ENCODE measurements at places on chromosomes 5 and 9.

DNA sequence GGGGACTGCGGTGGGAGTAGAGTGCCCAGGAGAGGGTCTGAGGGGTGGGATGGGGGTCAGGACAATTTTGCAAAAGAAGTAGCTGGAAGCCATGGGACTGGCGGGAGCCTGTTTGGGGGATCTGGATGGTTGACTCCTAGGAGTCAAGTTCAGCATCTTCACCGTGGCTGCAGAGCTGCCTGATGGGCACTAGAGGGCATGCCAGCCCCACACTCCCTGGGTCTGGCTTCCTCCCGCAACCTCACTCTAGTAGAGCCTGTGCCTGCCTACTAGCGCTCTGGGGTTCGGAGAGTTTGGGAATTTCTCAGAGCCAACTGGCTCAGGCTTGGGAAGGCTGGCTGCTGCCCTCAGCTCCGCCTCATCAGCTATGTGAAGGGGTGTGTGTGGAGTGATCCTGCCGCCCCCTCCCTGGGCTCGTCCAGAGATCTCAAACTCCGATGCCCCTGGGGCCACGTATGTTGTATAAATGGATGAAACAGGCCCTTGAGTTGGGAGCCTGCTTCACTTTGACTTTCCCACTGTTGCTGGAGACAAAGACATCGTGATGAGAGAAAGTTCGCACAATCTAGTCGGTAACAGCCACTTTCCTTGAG, 10.8 kb downstream of the TSPAN17 start:
- peak; percentile 85 for DNase-seq

DNA sequence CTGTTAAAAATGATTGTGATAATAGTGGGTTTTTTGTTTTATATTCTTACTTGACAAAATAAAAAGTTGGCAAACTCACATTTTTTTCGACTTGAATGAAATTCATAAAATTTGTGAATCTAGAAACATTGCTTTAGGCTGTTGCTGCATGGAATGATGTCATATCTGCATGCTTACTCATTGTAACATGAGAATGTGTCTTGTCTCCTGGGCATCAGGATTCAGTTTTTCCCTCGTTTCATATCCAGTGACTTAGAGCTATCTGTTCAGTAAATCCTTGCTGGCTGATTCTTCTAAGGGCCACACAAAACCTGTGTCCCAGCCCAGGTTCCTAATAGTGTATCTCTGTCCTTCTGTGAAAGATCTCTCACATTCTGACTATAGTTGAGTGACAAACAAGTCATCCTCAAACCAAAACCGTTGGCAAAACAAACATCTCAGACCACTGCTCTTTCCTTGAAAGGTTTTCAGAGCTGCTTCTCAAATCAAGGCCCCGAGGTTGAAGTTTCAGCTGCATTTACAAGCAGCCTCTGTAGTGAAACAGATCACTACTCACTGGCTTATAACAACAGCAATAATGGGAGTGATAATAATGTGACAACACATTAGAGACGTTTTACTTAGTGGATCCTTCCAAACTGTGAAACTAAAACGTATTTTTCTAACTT, 95.0 kb downstream of the NPR3 start:
- DNase-seq = no peak

DNA sequence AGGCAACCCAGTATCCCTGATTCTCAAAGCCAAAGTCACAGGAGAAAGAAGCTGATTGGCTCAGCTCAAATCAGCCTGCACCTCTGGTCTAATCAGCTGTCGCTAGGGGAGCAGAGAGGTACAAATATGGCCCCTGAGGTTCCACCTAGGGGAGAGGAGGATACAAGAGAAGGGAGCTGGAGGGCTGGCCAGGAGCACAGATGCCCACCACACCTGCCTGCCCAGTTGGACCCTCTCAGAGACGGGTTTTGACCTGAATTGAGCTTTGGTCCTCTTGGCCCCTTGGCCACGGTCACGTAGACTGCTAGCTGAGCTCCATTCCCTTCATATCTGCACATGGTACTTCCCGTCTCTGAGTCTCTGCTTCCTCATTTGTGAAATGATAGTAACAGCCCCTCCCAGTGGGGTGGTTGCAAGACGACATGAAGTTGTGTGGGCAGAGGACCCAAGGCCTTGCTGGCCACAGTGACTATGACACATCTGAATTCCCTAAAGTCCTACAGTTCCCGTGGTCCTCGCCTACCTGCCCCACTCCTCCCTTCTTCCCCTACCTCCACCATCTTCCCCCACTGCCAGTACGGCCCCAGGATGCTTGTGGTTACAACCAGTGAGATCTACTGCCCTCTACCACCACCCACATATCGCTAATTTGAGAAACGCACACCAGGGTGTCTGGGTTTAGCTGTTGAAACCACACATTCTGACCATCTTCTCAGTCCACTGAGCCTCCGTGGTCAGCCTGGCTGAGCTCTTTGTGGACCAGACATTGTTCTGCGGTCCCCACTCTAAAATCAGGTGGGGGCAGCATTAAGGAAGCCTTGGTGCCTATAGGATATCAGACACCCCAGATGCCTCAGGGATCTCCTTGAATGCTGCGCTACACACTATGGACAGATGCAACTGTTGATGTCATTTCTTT, 60.3 kb upstream of the NEK6 start:
- DNase-seq = peak; percentile 96

- DNase-seq = no peak
Measured at GRCh38 chr9:8244505-8245092, 445.0 kb upstream of the DMAC1 start.

- no peak for DNase-seq
Measured at GRCh38 chr9:94741866-94742265, 15.4 kb downstream of the AOPEP start.

GRCh38 chr9:37085233-37085632, 35.1 kb upstream of the ZCCHC7 start:
- DNase-seq = no peak

DNA sequence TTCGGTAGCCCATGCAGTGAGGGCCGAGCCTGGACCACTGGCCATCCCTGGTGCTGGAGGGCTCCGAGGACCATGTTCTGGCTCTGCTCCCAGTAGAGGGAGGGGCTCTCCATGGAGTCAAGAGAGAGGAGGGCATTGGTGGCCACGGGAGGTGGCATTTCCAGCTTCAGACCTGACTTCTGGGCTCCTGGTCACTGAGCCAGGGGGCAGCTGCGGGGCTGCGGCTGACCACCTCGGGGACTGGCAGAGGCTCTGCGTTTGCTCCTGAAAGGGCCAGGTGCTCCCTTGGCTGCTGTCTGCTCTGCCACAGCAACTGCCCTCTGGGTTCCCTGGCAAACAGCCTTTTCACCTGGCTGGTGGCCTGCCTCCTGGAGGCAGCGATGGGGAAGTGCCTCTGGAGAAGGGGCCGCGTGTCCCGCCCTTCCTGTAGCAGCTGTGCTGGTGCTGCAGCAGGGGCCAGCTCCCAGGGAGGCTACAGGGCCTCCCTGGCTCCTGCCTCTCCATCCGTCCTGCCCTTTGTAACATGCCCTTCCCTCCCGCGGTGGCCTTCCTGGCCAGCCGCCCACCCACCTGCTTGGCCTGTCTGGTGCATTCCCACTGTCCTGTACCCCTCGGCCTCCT, 144.6 kb downstream of the CACNA1B start:
- no peak for DNase-seq

GRCh38 chr5:143860211-143860610, 48.2 kb downstream of the HMHB1 start:
- no peak for DNase-seq

- no peak for DNase-seq
Measured at GRCh38 chr5:208449-209114, 9.4 kb downstream of the CCDC127 start.

- DNase-seq = peak; percentile 12
Measured at GRCh38 chr9:70044490-70045307, 1.1 kb downstream of the MAMDC2 start.

- no peak for DNase-seq
Measured at GRCh38 chr9:116316246-116316645, 162.7 kb downstream of the PAPPA start.

DNA sequence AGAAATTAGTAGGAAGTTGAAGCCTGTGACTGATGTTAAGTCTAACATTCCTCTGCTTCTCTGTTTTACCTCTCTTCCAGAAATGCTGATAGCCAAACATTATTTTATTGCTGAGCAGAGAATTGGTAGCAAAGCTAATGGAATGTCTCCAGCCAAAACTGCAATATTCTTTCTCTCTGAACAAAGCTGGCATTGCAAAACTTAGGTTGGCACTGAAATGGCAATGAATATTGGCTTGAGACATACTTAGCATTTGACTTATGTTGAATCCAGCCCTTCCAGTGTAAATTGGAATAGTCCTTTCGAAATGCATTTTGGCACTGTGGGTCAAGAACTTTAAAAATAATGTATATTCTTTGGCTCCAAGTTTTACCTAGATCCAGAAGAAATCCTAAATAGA, 21.1 kb downstream of the FAF2 start:
- no peak for DNase-seq

GRCh38 chr9:127336506-127337352, 60.2 kb upstream of the SLC2A8 start:
- DNase-seq = peak; percentile 43

DNA sequence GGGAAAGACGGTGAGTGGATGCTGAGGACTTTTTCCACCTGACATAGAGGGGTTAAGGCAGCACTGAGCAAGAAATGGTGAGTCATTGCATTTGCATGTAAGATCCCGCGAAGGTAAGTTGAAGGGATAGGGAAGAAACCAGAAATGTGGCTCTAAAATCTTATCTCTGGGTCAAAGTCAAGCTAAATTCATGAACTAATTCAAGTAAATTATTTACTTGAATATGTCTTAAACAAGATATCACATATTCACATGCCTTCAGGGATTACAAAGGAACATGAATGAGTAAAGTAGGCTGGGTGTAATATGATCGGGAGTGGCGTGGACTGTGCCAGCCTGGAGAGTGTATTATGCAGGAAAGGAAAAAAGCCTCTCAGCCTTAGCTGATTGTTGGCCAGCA, 74.4 kb upstream of the EQTN start:
- DNase-seq = no peak

- peak; percentile 26 for DNase-seq
Measured at GRCh38 chr9:106862110-106862820, 701 bp upstream of the ZNF462 start.

- no peak for DNase-seq
Measured at GRCh38 chr9:13278368-13279246, 885 bp downstream of the MPDZ start.

DNA sequence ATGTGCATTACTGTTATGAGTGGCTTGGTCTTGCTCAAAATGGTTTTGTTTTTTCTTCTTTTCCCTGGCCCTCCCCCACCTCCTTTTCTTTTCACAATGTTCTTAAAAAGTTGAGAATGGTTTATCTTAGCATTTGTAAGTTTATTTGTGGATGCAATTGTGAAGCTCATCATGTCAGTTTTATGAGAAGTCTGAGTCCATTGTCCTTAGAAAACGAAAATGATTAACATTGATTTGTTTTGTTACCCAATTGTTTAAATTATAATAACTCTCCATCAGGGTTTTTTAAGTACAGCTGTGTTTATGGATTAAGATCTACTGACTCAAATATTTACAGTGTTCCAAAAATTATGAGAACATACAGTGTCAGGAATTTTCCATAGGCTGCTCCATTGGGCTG, 511.3 kb upstream of the PAPPA start:
- DNase-seq = no peak

DNA sequence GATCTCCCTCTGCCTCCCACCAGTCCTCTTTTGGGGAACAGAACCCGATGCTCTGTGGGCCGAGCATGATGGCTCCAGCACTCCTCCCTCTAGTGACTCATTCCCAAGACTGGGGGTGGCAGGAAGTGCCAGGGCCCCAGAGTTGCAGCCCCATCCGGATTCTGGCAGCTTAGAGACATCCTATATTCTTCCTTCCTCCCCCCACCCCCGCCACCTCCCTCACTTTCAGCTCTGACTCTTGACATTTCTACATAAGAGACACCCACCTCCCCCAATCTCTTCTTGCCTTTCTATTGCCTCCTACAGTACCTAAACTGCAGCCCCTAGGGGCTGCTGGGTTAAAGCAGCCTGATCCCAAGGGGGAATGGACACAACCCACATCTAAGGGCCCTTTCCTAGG, 47.1 kb upstream of the MATR3 start:
- peak; percentile 93 for DNase-seq

- DNase-seq = peak; percentile 26
Measured at GRCh38 chr9:134198791-134199190, 34.4 kb upstream of the RNU6ATAC start.

DNA sequence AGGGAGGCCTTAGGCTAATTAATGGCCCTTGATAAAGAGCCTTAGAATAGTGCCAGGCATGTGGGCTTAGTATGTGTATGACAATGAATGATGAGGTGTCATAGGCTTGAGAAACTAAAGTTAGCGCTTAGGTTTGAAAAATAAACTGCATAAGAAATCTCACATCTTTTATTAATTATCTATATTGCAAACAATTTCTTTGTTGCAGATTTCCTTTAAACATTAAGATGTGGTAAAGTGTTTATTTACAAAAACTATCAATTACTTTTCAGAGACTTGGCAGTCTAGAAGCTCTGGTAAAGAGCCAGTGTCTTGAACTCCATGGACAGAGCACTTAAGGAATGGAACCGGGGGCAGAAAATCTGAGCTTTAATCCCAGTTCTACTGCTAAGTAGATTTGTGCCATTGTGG, 23.1 kb downstream of the MAP1B start:
- no peak for DNase-seq

DNA sequence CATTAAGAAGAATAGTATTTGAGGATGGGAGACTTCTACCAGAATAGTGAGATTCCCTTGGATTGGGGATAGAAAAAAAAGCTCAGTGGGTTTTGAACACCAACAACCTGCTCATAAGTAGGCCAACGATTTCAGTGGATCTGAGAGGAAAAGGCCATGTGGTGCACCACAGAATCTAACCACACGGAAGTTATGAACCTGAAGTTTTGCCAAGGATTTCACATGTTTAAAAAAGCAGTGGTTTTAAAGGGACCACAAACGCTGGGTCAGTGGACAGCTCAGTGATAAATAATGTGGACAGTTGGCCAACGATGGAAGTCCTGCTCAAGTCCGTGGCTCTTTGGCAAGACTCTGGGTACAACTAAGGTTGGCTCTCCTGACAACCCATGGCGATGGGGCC, 107.2 kb upstream of the TXNDC8 start:
- no peak for DNase-seq

DNA sequence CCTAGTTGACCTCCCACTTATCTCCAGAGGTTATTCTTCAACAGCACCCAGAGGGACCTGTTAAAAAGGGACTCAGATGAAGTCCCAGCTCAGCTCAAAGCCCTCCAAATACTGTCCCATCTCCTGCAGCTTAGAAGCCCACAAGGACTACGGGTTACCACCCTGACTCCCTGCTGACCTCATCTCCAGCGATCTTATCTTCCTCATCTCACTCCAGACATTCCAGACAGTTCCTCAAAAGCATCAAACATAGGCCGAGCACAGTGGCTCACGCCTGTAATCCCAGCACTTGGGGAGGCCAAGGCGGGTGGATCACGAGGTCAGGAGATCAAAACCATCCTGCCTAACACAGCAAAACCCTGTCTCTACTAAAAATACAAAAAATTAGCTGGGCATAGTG, 263.8 kb upstream of the TLE4 start:
- DNase-seq = no peak

Measured in suppressor macrophage (primary cell).